ENCODE measurements at places on chromosomes 6 and 20. TPM values are rescaled to one million over a fixed set of nuclear protein-coding genes. Genes with fewer than 3 reads are reported as not detected.
A peak's percentile ranks its signal among the peaks of the same experiment; 100 is the strongest.

GRCh38 chr6:166752097-166752496 lies 125.0 kb upstream of the RPS6KA2 start:
- H3K36me3 ChIP-seq = no peaks in the 10 kb centered on the region
- no peak overlapping the region for H3K4me3 ChIP-seq
- H3K27ac ChIP-seq = no peak overlapping the region
- H3K4me1 ChIP-seq = peaks cover under 1% of the 10 kb centered on the region

DNA sequence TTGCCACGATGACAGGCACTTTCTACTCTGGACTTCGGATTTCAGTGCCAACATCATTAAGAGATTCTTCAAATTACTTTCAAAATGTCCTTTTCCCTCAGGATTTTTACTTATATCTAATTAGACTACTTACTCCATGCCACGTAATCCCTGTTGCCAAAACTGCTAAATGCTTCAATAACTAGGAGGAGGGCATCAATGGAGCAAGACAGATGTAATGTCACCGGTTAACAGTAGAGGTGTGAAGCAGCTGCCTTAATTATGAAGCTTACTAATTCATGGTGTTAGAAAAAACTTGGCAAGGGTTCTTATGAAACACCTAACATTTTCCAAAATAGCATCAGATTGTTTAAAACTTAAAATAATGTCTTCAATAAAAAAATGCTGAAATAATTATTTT lies 111.2 kb upstream of the SIM1 start:
- H3K4me1 ChIP-seq = no peaks in the 10 kb centered on the region
- H3K4me3 ChIP-seq = no peak overlapping the region
- no peaks in the 10 kb centered on the region for H3K36me3 ChIP-seq
- H3K27me3 ChIP-seq = no peaks in the 10 kb centered on the region
- no peak overlapping the region for H3K27ac ChIP-seq

- H3K4me1 ChIP-seq = no peaks in the 10 kb centered on the region
- no peaks in the 10 kb centered on the region for H3K36me3 ChIP-seq
- H3K27ac ChIP-seq = no peak overlapping the region
- no peaks in the 10 kb centered on the region for H3K27me3 ChIP-seq
- no peak overlapping the region for H3K4me3 ChIP-seq
- DNase-seq = no peak
Measured at GRCh38 chr6:8875986-8876385, 440.6 kb upstream of the SLC35B3 start.

DNA sequence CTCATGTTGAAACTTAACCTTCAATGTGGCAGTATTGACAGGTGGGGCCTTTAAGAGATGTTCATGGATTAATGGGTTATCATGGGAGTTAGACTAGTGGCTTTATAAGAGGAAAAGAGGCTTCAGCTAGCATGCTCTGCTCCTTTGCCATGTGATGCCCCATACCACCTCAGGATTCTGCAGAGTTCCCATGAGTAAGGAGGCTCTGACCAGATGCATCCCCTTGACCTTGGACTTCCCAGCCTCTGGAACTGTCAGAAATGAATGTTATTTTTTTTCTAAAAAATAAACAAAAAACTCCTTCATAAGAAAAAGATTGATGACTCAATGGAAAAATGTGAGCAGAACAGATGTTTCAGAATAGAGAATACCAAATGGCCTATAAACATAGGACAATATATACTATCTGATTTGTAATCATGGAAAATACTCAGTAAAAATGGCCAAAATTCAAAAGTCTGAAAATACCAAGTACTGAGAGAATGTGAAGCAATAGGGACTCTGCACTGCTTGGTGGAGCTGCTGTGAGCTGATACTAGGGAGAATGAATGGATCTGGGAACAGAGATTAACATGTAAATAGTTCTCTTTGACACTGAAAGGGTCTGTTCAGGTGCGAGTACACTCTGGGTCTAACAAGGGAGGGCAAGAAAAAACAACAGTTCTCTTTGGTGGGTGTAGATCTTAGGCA lies 7.4 kb upstream of the TRIM39 start:
- no peak for DNase-seq
- H3K27me3 ChIP-seq = no peaks in the 10 kb centered on the region
- H3K27ac ChIP-seq = no peak overlapping the region
- peaks cover 20% of the 10 kb centered on the region for H3K4me1 ChIP-seq
- no peaks in the 10 kb centered on the region for H3K36me3 ChIP-seq

- no peaks in the 10 kb centered on the region for H3K27me3 ChIP-seq
- peaks cover 14% of the 10 kb centered on the region for H3K4me1 ChIP-seq
- H3K27ac ChIP-seq = no peak overlapping the region
- no peak overlapping the region for H3K4me3 ChIP-seq
- no peak for DNase-seq
Measured at GRCh38 chr6:157867981-157868380, 44.9 kb downstream of the SNX9 start.

GRCh38 chr6:44534291-44534690 lies 146.8 kb downstream of the CDC5L start:
- H3K4me3 ChIP-seq = no peak overlapping the region
- no peaks in the 10 kb centered on the region for H3K27me3 ChIP-seq
- no peaks in the 10 kb centered on the region for H3K36me3 ChIP-seq
- no peak for DNase-seq

GRCh38 chr6:12289933-12290820 lies at the start of gene EDN1:
TSS of gene EDN1 (plus strand) at chr6:12290361. CDS start at chr6:12290630, 269 bp downstream.
- H3K4me1 ChIP-seq = no peaks in the 10 kb centered on the region
- H3K4me3 ChIP-seq = peak within 1 kb of the TSS; percentile 49
- no peaks in the 10 kb centered on the region for H3K36me3 ChIP-seq
- DNase-seq = peak; percentile 87
- H3K27me3 ChIP-seq = no peaks in the 10 kb centered on the region
- peak within 1 kb of the TSS; percentile 28 for H3K27ac ChIP-seq

GRCh38 chr6:166935353-166935752 lies 21.0 kb downstream of the RNASET2 start:
- no peaks in the 10 kb centered on the region for H3K4me1 ChIP-seq
- H3K27ac ChIP-seq = no peak overlapping the region
- H3K27me3 ChIP-seq = no peaks in the 10 kb centered on the region
- no peaks in the 10 kb centered on the region for H3K36me3 ChIP-seq

DNA sequence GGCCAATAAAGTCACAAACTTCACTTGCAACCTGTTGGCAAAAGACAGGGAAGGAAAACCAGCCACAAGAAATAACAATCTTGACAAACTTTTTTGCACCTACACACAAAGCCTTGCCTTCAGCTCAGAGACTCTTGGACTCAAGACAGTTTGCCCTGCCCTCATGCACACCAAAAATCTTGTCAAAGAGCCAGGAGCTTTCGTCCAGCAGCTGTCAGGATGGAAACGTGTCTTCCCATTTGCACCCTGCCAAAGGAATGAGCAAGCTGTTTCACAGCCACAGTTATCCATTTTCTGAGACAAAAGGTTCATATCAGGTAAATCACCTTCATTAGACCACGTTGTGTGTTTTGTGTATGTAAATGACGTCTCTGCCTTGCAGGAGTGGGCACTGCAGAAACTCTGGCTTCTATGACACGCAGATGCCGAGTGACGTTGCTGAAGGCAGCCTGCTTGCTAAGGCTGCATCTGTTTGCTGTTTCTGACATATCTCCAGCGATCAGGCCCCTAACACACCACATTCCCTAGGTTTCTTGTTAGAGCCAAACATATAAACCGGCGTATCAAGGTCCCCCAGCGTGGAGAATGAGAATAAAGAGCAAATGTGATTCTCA lies 193.4 kb downstream of the SYNDIG1 start:
- H3K36me3 ChIP-seq = peaks cover 11% of the 10 kb centered on the region
- no peak for DNase-seq
- H3K27me3 ChIP-seq = no peaks in the 10 kb centered on the region
- no peak overlapping the region for H3K27ac ChIP-seq

DNA sequence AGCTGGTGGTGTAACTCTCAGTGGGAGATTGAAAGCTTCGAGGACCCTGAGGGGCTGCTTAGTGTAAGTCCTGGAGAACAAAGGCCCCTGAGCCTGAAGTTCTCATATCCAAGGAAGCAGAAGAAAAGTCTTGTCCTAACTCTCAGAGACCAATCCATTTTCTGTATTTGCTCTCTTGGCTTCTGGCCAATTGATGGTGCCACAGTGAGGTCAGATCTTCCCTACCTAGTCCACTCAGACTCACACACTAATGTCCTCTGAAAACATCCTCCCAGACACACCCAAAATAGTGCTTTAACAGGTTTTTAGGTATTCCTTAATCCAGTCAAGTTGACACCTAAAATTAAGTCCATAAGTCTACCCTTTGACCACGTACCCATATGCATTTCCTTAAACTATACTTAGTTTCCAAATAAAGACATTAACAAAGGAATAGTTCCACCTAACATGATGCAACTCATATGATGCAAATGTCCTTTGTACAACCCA lies 29.4 kb downstream of the ZNF292 start:
- no peak overlapping the region for H3K4me3 ChIP-seq
- no peaks in the 10 kb centered on the region for H3K4me1 ChIP-seq
- H3K36me3 ChIP-seq = no peaks in the 10 kb centered on the region

GRCh38 chr20:25397096-25397495 lies 6.5 kb upstream of the ABHD12 start:
- H3K4me1 ChIP-seq = no peaks in the 10 kb centered on the region
- H3K4me3 ChIP-seq = no peak overlapping the region
- H3K27ac ChIP-seq = no peak overlapping the region
- no peaks in the 10 kb centered on the region for H3K27me3 ChIP-seq
- no peaks in the 10 kb centered on the region for H3K36me3 ChIP-seq

Gene SLC22A7
- not detected for total RNA-seq

Gene SYCP2L
- 1.1 TPM for total RNA-seq

Gene LINC00237
- not detected for total RNA-seq

Gene DEF6
- 1.4 TPM for total RNA-seq

Gene TGM3
- total RNA-seq = not detected

Gene MAS1
- not detected for total RNA-seq

Gene MYH7B
- 24.4 TPM for total RNA-seq

Gene ID4
- total RNA-seq = 83.2 TPM

Gene PNLDC1
- total RNA-seq = not detected

Gene ZMYND8
- 22.0 TPM for total RNA-seq

Gene ADGRF4
- total RNA-seq = 0.86 TPM
